ENCODE measurements at places on chromosomes 16 and 17.

GRCh38 chr16:26050472-26050871, 358.7 kb downstream of the HS3ST4 start:
- DNase-seq = no peak

DNA sequence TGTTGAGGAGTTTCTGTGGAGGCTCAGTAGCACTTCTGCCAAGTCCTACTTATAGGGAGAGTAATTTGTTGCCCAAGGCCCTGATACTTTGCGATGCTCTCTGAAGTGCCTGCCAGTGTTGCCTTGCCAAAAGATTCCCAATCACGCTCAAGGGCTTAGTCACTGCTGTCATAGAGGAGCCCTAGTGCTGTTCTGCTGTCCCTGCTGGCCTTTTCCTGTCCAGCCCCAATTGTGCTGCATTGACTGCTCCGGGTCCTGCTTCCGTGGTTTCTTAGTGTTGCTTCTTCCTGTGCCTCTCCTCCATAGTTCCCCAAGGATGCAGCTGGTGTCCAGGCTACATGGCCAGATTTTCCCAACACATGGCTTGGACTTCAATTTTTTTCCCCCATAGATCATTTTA, 13.9 kb downstream of the NUP93 start:
- peak; percentile 88 for DNase-seq

- DNase-seq = no peak
Observed at GRCh38 chr17:65533852-65534457, 27.5 kb downstream of the AXIN2 start.

DNA sequence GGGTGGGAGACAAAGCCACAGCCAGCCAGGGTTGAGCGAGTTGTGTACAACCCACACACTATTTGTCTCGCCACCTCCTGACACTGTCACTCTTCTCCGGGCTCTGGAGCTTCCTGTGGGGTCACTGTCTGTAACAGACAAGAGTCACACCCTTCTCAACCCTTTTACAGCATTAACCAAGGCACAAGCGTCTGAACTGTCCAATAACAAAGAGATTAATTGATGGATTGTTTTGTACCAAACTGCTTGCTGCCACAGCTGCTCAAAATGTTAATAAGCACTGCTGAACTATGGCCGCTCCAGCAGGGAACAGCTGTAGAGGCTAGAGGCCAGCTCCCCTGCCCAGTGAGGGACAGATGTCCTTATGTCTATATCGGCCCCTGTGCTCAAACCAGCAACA, 25.2 kb upstream of the HYDIN start:
- DNase-seq = no peak

DNA sequence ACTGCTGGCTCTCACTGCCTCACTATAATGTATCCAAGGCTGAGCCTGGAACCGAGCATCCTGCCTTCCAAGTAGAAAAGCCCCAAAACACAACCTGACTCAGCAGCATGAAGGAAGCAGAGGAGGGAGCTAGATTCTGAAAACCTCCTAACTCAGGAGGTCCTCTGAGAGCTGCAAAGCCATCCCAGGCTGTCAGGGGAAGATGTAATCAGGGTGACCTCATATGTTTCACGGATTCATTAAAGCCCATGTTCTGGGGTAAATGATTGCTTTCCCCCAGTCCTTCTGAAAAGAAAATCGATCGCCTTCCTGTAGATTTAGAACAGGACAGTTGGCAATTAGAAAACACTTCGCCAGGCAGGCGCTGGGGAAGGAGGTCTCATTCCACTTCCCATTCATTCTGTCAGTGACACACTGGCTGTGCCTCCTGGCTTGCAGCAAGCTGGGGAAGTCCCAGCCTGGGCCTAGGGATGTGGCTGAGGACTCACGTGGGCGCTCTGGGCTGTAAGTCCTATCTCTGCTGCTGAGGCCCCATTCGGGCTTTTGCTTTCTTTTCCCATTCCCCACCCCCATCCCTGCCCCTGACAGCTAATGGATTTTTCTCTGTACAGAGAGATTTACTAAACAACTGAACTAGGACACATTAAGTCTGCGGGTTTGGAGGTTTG, 75.7 kb upstream of the TMEM132E start:
- DNase-seq = no peak
